ENCODE measurements at places on chromosomes 12 and 14.

GRCh38 chr12:71536279-71536938 is 96.8 kb downstream of the LGR5 start:
- DNase-seq, result no peak

DNA sequence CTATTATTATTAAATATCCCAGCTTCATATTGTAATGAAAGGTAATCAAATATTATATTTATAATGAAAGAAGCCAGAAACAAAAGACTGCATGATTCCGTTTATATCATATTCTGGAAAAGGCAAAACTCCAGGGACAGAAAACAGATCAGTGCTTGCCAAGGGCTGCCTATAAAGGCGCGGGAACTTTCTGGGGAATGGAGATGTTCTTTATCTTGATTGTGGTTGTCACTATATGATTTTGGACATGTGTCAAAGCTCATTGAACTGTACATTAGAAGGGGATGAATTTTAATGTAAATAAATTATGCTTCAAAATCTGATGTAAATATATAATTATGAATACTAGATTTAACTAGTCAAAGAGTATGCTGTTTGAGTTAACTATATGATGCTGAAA is 115.4 kb upstream of the KRAS start:
- DNase-seq, result no peak

- DNase-seq, result no peak
Observed at GRCh38 chr14:72920008-72920407, 6.3 kb upstream of the DCAF4 start.

GRCh38 chr14:71629765-71630492 is 302.3 kb upstream of the RGS6 start:
- DNase-seq, result no peak

DNA sequence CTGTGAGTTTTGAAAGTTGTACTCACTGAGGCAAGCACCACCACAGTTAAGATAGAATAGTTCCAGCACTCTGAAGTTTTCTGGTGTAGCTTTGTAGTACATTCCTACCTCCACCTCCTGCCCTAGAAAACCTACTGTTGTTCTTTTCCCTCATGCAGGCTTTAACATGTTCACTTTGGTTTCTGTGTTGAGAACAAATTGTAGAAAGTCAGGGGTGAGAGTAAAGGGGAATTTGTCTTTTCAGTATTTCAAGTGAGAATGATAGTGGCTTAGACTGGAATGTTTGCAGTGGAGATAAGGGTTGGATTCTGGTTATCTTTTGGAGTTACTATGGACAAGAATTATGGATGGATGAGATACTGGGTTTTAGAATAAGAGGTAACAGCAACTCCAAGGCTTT is 67.2 kb downstream of the AEBP2 start:
- DNase-seq, result no peak

GRCh38 chr14:75259510-75259855 is 19.1 kb upstream of the FOS start:
- peak; percentile 85 for DNase-seq

All from NCI-H524 (cell line).